CD4-positive, alpha-beta T cell treated with Interleukin-10 for 1 hour (primary cell): ENCODE measurements at places on chromosomes 7 and 10.

- no peak for DNase-seq
Observed at GRCh38 chr10:31758495-31758894, 170.1 kb downstream of the ARHGAP12 start.

- DNase-seq, result no peak
Observed at GRCh38 chr10:48526011-48526821, 78.7 kb downstream of the ARHGAP22 start.

- no peak for DNase-seq
Observed at GRCh38 chr10:22334414-22335172, 10.7 kb upstream of the SPAG6 start.

GRCh38 chr7:96161897-96162296, 160.0 kb downstream of the SLC25A13 start:
- no peak for DNase-seq

DNA sequence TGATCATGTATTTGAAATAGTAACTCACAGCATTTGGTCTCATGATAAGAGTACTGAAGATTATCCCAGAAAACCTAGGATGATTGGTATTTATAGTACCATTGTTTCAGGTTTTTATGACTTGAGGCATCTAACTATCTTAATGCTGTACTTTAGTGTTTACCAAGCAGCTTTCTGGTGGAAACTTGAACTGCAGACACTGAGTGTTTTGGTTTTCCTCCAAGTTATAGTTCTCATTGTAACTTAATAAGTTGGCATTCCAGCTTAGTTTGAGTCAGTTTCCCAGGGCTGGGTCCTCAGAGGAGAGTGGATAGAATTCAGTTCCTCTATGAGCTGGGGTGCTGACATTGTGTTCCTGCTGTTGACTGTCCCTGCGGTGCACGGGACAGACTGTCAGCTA, 50.4 kb downstream of the SEC23IP start:
- DNase-seq, result no peak

DNA sequence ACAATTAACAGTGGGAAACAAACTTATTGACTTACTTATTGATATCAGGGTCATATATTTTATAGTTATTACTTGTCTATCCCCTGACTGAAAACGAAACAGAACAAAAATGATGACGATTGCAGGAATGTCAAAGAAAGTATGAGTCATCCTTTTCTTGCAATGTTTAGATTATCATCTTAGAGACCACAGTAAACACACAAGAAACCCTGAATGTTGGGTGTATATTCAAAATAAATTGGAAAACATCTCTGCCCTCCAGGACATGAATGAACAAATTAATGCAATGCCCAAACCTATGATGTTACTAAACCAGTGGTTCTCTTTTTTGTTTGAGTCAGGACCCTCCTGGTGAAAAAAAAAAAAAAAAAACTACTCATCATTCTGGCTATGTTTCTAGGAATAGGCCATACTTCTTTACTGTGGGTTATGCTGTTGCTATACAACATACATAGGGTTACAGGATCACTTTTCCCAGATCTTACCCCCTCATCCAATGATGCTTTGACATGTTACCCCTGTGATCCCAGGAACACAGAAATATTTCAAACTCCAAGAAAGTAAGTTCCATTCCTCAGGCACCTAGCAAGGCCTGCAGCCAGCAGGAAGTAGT, 623.4 kb upstream of the IGFBP3 start:
- no peak for DNase-seq

- DNase-seq, result no peak
Observed at GRCh38 chr7:31094271-31094670, 42.2 kb downstream of the ADCYAP1R1 start.
